ENCODE measurements at places on chromosomes 2 and 18.

- no peak for DNase-seq
Measured at GRCh38 chr2:46388881-46389280, 90.5 kb upstream of the TMEM247 start.

DNA sequence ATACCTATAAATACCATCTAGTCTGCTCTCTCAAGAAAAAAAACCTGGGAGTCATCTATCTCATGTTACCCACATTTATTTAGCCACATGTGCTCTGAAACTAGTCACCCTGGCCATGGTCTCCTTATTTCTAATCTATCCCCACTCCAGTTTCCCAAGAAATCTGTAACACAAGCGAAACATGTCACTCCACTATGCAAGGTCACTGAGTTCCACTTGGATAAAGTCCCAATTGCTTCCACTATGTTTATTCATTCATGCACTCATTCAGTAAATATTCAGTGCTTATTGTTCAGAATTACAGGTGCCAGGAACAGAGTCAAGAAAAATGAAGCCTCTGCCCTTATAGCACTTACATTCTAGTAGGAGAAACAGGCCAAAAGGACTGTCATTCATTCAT lies 369.4 kb upstream of the CYRIA start:
- DNase-seq: no peak

- no peak for DNase-seq
Measured at GRCh38 chr2:66441581-66442320, 6.8 kb downstream of the MEIS1 start.

DNA sequence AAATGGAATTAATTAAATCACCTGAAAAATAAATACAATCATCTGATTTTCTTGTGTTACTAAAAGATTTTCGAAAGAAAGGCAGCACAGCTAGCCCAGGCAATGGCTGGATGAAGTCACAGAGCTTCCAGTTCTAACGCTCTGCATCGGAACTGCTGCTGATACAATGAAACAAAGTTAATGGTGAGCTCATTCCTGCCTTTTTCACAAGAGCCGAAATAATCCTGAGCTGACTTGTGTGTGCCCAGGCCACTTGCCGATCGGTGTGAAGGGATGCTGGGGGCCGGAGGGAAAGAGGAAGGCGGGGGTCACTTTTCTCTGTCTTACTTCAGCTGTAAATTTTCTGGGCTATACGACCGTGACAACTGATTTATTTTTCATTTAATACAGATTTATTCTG lies 149.5 kb downstream of the INO80D start:
- no peak for DNase-seq

DNA sequence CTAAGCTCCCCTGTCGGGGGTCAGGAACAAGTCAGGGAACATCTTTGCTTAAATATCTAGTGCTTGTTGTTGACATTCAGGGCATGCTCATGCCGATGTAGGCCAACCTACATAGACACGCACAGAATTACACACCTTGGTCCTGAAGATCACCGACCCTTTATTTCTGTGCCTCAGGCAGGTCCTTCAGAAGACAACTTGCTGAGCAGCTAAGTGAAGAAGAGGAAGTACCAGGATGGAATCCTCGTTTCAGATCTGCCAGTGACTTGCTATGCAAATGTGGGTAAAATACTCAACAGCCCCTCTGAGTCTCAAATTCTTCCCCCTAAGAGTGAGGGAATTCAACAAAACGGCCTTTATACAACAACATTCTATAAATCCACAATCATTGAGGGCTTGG lies 494.7 kb downstream of the BCL11A start:
- DNase-seq: no peak

DNA sequence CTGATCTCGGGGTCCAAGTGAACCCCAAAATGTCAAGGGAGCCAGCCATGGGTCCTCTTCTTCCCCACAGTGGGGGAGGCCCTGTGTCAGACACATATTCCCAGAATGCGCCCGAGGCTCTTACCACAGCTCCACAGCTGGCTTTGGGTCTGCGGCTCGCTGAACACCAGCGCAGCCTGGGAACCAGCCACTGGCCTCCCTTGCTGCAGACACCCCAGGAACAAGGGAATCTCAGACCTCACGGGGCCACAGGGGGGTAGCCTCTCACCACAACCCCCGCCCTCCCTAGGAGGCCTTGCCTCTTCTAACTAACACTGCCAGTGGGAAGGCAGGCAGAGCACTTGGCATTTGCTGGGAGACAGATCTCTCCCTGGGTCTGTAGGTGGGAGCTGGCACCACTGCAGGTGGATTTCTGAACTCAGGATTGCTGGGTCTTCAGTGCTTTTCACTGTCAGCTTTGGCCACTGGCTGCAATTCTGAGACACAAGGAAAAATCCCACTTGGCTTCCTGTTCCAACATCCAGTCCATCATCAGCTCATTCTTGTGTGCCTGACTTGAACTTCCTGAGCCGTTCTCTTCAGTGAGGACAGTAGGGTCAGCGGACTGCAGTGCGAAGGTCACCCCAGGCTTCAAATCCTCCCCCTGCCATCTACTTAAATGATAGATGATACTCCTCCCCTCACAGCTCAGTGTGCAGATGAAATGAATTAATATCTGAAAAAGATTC lies 128.7 kb downstream of the CAPN13 start:
- DNase-seq: no peak

DNA sequence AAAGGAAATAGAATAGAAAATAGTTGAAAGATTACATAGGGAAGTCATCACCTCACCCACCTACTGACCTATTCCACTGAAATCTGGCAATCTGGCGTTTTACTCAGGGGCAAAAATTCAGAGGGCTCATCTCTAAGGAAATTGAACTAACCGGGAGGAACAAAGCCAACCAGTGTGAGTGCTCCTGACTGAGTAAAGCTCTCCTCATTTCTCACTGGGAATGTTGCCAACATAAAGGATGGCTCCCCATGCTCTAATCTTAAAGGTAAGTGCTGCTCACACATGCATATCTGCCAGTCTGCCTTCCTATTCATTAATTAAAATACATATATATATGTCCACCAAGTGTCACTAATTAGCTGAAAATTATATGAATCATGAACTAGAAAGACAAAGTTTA lies 13.5 kb upstream of the DOK6 start:
- no peak for DNase-seq

DNA sequence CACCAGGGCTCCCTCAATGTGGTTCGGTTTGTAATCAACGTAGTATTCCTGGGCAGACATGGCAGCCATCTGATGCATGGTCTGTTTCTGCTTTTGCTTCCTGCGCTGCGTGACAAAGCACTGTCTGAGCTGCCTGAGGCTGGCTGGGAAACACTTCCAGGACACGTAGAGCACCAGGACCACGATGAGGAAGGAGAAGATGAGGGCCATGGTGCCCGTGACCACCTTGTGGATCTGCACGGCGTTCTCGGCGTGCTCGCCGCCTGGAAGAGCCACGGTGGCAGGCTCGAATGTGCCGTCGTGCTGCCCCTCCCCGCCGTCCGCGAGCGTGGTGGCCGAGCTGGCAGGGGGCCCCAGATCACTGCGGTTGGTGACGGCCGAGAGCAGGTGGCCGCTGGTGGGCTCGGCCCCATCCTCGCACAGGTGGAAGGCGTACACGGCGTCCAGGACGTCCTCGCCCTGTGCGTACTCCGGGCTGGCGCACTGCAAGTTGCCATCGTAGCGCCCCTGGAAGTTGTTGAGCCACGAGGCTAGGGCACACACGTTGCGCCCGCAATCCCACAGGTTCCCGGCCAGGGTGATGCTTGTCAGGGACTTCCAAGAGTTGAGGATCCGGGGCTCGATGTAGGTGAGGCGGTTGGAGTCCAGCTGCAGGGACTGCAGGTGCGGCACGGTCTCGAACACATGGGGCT lies 2.1 kb downstream of the LRRTM1 start:
- DNase-seq: no peak

- DNase-seq: no peak
Measured at GRCh38 chr2:25256488-25256875, 85.2 kb downstream of the DNMT3A start.

DNA sequence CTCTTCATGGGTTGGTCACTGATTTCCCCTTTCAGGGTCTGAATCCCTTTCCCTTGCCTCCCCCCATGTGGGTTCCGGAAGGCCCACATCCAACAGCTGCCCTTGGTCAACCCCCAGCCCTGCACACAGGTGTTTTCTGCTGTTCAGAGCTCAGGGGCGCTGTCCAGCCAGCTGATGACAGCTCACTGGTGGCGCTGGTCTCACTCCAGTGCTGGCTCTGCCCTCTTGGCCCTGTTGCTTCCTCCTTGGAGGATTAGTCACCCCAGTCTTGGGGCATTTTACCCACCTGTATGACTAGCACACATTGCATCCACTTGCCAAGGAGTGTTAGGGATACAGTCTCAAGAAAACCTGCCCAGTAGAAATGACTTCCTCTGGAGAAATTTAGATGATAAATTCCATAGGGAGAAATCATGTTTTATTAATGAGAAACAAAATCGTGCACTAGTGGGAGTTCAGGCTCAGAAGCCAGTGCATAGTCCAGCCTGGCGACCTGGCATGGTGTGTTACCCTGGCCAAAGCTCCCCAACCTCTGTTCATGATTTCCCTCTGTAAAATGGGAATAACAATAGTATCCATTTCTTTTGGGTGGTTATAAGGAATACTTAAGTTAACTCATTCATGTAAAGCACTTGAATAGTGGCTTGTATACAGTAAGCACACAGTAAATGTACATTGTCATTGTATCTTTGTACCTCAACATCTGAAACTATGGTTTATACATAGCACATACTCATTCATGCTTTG lies 21.6 kb downstream of the CRIM1 start:
- peak; percentile 77 for DNase-seq

DNA sequence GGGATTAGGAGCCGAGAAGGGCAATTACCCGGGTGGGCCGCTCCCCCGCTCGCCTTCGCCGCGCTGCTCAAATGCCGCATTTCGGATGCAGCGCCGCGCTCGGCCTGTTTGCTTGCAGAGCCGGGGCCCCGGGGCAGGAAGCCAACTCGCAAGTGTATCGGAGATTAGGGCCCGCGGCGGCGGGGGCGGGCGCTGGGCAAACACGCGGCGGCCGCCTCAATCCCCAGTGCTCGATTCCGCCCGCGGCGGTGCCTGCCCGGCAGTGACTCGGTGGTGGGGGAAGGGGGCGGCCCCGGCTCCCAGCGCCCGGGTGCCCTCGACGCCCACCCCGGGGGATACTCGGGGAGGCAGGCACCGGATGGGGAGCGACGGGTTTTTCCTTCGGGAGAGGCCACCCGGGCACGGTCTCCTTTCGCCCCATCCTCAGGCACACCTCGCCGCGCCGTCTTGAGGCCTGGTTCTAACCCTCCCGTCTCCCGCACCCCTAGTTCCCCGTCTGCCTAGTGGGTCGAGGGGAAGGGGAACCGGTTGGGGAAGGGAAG lies 26.6 kb upstream of the NOTO start:
- no peak for DNase-seq

- no peak for DNase-seq
Measured at GRCh38 chr18:50973367-50974126, 5.7 kb downstream of the ELAC1 start.

DNA sequence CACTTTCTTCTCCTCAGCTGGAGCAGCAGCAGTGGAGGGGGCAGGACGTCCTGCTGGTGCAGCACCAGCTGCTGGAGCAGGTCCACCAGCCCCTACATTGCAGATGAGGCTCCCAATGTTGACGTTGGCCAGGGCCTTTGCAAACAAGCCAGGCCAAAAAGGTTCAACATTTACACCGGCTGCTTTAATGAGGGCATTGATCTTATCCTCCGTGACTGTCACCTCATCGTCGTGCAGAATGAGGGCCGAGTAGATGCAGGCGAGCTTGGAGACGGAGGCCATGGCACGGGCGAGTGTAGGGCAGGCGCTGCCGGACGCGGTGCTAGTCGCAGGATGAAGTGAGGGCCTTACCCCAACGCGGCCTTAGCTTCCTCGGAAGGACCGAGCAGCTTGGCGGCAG lies 12.5 kb downstream of the HOXD1 start:
- no peak for DNase-seq
